Natural killer cell (primary cell): ENCODE measurements at places on chromosomes 6 and 20.
A peak's percentile ranks its signal among the peaks of the same experiment; 100 is the strongest.

GRCh38 chr6:137657351-137657911 lies 163.2 kb upstream of the OLIG3 start:
- no peak for DNase-seq

DNA sequence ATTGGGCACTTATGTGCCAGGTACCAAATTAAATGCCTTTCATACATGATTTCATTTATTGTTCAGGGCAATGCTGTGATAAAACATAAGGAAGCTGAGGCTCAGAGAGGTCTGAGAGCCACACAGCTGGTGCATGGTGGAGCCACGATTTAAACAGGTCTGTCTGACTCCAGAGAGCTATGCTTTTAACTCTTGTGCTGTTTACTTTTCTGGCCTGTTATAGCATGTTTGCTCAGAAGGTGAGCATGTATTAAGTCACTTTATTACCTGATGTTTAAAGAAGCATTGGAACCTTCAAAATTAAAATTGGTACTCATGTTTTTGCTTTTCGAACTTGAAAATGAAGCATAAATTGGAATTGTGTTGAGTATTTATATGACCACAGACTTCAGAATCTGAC lies 26.8 kb downstream of the MCM8 start:
- DNase-seq: no peak

DNA sequence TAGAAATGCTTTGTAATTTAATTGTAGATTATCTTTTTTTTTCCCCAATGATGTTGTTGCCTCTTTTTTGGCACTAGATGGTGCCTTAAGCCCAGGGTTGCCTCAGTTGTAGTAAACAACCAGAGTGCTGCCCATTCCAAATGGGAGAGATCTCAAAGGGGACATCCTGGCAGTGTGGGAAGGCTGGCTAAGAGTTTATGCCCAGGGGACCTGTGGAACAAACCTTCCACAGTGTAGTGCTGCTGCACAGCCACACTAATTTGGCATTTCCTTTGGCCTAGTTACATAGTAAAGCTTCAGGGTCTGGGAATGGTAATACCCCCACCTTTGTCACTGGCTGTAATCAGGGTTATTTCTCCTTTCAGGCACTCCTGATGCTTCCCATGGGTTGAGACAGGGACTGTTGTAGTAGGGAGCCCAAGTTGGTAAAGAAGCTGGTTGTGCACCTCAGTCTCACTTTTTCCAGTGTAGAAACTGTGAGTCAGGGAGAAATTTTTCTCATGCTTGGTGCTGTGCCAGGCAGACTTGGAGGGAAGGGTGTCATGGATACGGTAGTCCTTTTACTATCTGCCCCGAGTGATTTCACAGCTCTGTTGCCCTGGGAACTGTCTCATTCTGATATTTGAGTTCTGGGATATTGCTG lies 177.8 kb upstream of the ECI2 start:
- DNase-seq: no peak

GRCh38 chr6:43819958-43820357 lies 49.9 kb downstream of the VEGFA start:
- no peak for DNase-seq

GRCh38 chr6:44180886-44181285 lies 22.3 kb downstream of the CAPN11 start:
- DNase-seq: no peak

DNA sequence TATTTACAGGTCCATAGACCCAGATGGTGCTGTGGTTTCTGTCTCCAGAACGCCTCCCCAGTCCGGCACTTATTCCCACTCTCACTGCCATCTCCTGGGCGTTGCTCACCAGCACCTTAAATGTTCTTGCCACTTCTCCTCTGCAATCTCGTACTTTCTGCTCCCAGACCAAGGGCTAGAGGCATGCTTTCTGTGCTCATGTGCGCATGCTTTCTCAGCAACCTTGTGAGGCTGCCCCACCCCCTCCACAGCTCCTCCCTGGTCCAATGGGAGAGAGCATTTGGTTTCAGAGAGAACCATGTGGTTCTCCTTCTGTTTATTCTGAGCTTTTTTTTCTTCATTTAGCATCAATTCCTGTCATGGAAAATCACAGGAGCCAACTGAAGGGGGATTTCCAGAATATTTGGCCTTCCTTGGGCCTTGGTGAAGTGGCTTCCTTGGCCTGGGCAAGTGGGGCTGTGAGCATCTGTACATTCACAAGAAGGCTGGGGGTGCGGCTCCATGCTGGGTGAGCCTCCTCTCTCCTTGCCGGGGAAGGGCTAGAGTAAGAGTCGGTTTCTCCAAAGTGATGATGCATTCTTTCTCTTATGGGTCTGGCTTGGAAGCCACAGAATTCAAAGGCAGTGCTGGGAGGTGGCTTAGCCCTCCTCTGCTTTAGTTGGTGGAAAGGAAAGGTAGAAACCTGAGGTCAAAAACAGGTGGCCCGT lies 66.6 kb downstream of the PHACTR3 start:
- DNase-seq: no peak

DNA sequence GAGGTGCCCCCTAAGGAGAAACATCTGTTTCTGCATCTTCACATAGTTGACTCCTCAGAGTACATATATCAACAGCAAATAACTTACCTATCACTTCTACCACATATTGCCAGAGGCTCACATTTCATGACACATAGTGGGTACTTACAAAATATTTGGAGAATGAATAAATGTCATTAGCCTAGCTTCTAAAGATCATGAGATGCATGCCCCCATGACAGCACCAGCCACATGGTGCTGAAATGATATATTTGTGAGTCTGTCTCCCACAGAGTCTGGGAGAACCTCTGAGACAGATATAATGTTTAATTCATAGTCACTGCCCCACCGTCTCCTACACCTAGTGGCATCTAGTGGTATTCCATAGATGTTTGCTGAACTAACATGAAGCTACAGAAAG lies 555.6 kb downstream of the KIF16B start:
- no peak for DNase-seq

DNA sequence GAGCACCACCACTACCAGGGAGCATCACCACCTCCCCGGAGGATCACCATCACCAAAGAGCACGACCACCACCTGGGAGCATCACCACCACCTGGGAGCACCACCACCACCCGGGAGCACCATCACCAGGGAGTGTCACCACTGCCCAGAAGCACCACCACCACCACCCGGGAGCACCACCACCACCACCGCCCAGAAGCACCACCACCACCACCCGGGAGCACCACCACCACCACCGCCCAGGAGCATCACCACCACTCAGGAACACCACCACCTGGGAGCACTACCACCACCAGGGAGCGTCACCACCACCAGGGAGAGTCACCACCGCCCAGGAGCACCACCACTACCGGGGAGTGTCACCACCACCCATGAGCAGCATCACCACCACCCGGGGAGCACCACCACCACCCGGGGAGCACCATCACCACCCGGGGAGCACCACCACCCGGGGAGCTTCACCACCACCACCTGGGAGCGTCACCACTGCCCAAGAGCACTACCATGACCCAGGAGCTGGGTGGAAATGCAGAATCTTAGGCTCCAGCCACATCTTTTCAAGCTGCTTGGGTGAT lies 237.3 kb downstream of the SOD2 start:
- no peak for DNase-seq

DNA sequence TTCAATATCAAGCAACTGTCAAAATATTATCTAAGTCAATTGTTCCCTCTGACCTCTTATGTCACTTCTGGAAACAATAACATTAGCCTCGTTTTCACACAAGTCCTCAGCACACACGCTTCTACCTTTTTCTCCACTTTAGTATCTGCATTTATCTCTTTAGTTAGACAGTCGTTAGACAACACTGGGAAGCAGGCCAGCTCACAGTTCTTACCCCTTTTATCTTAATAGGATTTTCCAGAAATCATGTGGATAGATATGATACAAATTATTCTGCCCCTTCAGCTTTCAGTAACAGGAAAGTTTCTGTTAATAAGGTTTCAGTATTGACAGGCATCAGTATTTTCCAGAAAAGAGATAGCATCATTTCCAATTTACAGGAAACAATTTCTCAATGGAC lies 25.9 kb upstream of the HAO1 start:
- DNase-seq: no peak

GRCh38 chr20:9286501-9287461 lies 217.9 kb downstream of the PLCB4 start:
- DNase-seq: no peak

DNA sequence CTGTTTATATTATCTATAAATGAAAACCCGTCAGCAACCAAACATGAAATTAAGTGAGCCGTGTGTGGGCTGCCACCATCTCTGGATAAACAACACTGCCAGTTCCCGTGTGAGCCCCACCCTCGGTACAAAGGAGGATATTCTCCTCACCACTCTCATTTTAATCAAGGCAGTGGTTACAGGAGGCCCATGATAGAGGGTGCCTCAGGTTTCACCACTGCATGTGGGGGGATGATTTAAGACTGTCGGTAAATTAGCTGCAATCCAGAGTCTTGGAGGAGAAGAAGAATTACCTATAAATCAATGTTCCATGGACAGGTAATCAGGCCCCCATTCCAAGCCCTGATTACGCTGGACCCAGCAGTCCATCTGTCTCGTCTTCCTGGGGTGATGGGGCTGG lies 361.6 kb upstream of the SULF2 start:
- DNase-seq: no peak

DNA sequence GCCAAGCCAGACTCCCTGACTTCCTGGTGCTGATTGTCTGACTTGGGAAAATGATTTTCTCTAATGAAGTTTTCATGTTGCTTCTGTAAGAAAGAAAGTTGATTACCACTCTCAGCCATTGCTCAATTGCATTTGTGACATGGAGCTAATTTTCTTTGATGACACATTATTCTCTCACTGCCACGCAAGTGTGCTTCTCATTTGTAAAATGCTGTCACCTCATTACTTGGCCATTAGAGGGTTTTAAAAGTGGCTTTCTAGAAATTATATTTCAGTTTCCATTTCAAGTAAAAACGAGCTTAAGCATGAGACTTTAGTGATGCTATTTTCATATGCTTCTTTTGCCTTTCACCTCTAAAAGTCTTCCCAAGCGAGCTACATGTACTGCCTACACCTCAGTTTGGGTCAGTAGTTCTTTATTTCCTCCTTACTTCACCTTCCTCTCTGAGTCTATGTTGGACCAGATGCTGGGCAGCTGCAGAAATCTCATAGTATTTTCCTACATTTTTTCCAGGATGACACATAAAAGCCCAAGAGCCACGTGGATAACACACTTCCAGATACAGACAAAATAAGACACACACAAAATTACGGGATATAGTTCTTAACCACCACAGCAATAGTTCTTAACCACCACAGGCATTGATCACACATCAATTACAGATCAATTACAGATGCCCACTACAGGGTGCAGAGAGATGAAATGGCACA lies 6.3 kb upstream of the FAM210B start:
- DNase-seq: no peak

DNA sequence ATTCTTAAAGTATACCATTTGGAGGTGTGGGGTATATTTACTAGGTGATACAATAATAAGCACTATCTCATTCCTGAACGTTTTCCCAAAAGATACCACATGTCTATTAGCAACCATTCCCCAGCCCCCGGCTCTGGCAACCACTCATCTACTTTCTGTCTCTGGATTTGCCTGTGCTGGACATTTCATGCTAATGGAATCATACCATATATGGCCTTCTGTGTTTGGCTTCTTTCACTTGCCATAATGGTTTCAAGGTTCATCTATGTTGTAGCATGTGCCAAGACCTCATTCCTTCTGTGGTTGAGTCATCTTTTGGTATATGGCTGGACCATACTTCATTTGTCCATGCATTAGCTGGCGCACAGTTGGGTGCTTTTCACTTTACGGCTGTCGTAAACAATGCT lies 39.7 kb downstream of the BCAS4 start:
- no peak for DNase-seq

GRCh38 chr20:9110916-9111432 lies 42.1 kb downstream of the PLCB4 start:
- no peak for DNase-seq

- no peak for DNase-seq
These were observed 24.5 kb downstream of the HLA-F start for GRCh38 chr6:29747688-29748250.

- no peak for DNase-seq
These were observed 146.9 kb downstream of the MACROD2 start for GRCh38 chr20:14142171-14142570.

GRCh38 chr20:60694763-60695162 lies 557.3 kb upstream of the CDH4 start:
- DNase-seq: no peak

DNA sequence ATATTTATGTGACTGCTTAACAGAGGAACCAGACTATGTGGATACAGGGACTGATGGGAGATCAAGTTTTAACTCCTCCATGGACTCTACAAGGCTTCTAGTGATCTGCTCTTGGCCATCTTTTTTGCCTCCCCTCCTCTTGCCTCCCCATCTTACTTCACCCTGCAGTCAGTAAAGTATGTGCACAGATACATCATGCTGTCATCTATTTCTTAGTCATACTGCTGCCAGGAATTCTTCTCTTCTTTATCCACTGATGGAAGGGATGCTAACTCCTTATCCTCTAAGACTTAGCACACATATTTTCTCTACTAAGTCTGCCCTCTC lies 27.6 kb upstream of the FAM83C start:
- no peak for DNase-seq

DNA sequence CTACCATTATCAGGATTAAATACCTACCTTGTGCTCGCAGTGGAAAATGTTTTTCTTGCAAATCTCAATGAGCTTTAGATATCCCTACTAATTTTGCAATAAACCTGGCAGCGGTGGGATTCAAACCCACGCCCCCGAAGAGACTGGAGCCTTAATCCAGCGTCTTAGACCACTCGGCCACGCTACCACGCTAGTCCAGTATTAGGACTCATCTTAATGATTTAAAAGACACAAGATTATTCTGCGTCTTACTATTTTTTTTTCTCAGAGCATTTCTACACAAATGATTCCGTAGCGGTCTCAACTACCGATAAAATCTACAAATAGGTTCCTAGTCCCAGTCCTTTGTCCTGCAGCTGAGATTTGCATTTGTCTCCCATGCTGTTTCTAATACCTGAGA lies 35.2 kb upstream of the ZSCAN23 start:
- DNase-seq: no peak

DNA sequence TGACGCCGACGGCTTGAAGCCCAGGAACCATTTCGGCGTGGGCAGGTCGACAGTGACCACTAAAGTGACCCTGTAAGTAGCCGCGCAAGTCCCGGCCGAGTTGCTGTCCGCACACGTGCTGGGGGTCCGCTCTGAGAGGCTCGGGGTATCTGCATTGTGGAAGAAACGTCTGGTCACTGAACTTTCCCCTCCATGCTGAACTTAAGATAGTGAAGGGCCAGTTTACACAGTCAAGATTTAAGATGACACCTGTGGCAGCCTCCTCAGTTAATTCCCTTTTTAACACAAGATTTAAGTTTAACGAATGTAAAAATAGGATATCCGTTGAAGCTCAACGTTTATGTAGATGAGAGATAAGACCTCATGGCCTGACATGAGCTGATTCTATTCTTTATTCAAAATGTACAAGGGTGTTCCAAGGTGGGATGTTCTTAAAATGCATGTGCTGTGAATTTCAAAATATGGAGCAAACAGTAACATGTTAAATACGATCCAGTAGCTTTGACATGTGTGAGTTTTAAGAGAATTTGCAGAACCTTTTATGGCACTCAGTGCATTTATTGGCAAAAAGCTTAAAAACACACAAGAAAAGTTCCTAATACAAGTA lies 116.2 kb downstream of the RTN4IP1 start:
- peak; percentile 44 for DNase-seq

- no peak for DNase-seq
These were observed 13.3 kb downstream of the DUSP22 start for GRCh38 chr6:305371-306206.
